CD4-positive, alpha-beta T cell treated with Interleukin-1 beta for 1 hour (primary cell): ENCODE measurements at places on chromosomes 16 and 17.

GRCh38 chr17:35898283-35899070, 18.3 kb upstream of the CCL5 start:
- peak; percentile 35 for DNase-seq

DNA sequence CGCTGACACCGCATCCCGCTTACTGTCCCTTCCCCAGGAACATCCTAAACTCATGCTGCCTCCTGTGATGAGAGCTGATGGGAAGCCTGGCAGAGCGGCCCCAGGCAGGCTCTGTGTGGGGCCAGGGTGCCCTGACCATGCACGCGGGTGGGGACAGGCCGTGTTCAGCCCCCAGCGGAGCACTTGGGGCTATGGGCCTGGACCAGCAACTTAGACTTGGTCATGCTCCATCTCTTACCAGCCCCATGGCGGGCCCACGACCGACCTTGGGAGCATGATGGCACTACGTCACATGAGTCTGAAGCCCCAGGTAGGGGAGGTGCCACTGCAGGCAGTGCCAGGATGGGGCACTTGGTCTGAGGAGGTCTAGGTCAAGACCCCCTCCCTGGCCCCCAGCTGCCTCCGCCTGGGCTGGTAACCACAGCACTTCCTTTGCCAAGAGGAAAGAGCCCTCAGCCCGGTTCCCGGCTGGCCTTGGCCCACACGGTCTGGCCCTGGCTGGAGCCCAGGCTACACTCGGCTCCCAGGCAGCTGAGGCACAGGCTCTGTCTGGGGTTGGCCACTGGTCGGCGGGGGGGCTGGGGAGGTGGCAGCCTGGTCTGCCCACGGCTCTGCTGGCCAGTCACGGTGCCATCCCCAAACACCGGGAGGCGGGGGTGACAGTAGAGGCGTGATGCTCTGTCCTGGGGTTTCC, 25.7 kb downstream of the BAHCC1 start:
- no peak for DNase-seq

DNA sequence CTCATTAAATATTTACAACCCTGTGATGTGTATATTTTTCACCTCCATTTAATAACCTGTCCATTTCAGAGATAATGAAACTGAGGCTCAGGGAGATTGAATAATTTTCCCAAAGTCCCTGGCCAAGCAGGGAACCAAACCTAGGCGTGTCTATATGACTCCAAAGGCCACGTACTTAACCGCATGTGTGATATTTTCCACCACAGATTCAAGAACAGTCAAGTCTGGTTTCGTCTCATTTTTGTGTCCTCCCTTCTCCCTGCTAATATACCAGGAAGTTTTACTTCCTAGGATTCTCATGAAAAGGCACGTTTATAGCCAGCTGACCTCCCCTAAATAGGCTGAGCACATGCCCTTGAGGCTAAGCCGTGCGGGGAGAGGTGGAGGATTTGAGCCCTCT, 15.3 kb downstream of the WFIKKN2 start:
- DNase-seq, result no peak

GRCh38 chr17:76004750-76005262, 4.2 kb downstream of the CDK3 start:
- DNase-seq, result no peak

GRCh38 chr17:31597646-31598398, 206.3 kb downstream of the RAB11FIP4 start:
- DNase-seq, result no peak

DNA sequence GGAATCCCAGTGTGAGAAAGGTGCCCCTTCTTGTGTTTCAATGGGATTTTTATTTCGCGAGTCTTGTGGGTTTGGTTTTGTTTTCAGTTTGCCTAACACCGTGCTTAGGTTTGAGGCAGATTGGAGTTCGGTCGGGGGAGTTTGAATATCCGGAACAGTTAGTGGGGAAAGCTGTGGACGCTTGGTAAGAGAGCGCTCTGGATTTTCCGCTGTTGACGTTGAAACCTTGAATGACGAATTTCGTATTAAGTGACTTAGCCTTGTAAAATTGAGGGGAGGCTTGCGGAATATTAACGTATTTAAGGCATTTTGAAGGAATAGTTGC, 567 bp downstream of the UBB start:
- no peak for DNase-seq

- no peak for DNase-seq
Observed at GRCh38 chr17:81465910-81466309, 46.7 kb downstream of the ACTG1 start.

DNA sequence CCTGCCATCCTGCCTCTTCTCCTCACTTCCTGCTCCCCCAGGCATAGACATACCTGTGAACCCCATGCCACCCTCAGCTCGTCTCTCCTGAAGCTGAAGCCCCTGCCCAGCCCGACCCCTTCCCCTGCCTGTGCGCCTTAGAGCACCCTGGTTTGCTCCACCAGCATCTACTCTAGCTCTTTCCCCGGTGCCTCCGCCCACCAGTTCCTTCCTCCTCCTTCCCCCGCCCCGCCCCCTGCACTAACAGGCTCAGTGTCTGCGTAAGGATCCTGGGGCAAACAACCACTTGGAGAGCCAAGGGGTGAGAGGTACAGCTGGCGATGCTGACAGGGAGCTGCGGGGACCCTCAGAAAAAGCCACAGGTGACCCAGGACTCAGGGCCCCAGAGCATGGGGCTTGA, 1.9 kb downstream of the GPR142 start:
- peak; percentile 63 for DNase-seq

- DNase-seq, result peak; percentile 61
Observed at GRCh38 chr16:17173281-17173680, 297.5 kb downstream of the XYLT1 start.

- no peak for DNase-seq
Observed at GRCh38 chr17:3630781-3631180, 5.3 kb downstream of the SHPK start.

DNA sequence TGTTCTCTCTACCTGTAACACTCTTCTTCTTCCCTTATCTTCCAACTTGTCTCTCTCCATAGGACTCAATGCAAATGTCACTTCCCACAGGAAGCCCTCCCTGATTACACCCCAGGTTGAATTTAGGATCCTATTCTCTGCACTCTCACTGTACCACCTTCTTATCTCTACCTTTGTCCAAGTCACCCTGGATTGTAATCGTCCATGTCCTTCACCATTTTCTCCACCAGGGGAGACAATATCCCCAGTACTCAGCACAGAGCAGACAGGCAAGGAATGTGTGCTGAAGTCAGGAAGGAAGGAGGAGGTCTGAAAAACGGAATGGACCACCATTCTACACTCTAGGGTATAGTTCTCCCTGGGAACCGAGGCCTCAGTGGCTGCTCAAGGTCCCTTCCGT, 14.2 kb downstream of the C16orf82 start:
- no peak for DNase-seq

DNA sequence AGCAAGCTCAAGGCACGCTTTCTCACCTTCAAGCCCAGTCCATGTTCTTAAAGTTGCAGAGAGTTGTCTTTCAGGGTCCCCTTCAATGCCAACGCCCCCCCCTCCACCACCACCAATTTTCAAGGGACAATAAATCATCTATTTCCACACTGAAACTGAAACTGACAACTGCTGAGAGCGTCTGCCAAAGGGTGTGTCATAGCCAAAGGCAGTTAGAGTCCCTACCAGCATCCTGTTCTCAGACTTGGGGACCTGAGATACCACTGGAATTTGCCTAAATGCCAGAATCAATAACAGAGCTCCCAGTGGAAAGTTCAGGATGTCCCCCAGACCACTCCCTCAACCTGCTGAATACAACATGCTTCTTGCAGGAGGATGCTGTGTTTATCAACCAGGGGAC, 133.2 kb upstream of the SOX9 start:
- no peak for DNase-seq

- DNase-seq, result no peak
Observed at GRCh38 chr16:2817340-2818271, 569 bp downstream of the PRSS21 start.

DNA sequence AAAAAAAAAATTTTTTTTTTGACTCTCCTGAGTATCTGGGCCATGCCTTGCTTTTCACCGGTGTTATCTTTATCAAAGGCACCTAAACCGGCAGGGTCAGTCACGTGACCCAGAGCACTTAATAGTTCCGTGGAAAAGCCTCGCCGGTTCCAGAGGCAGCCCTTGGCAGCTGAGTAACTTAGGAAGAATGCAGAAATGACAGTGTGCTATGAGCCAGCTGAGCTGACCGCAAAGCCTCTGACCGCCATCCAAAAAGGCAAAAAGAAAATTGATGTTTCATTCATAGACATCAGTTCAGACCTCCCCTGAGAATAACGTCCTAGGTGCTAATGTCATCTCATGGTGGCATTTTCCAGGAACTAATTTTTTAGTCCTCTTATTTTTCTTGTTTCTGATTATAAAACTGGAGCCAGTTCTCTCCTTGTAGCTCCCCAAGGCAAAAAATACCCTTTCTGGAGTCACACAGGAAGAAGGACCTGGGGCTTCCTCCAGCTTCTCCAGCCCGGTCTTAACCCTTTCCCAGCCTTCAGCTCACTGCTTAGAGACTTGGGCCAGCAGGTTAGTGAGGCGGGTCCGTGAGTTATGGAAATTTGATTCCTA, 122.6 kb downstream of the SOCS1 start:
- no peak for DNase-seq

DNA sequence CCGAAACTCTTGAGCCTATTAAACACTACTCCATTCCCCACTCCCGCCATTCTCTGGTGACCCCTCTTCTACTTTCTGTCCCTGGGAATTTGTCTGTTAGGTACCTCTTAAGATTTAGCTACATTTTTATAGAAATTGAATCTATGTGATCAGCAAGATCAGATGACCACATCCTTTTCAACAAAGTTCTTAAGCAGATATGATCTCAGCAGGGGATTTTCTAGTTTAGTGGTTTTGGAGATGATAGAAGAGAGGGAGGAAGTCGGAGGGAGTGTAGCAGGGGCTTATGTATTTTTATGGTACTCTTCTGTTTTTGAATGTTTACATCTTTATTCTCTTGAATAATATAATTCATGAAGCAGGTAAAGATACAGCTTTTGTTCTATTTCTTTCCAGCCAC, 40.8 kb downstream of the RPA1 start:
- DNase-seq, result peak; percentile 73

DNA sequence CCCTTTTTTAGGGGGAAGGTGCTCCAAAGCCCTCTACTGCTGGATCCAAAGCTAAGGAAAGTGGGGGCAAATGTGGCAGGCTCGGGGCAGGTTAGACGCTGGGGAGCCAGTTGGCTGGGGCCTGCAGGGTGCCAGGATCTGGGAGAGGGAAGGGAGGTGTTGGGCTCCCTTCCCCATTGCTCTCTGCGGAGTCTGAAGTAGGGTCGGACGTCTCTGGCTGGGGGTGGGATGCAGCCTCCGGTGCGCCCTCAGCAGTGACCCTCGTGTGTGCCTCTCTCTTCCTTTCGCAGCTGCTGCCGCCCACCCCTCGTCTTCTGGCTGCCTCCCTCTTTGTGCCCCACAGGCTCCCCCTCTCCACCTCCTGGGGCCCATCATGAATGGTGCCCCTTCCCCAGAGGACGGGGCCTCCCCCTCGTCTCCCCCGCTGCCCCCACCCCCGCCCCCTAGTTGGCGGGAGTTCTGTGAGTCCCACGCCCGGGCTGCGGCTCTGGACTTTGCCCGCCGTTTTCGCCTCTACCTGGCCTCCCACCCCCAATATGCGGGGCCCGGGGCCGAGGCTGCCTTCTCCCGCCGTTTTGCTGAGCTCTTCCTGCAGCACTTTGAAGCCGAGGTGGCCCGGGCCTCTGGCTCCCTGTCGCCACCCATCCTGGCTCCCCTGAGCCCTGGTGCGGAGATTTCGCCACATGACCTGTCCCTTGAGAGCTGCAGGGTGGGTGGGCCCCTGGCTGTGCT, 2.2 kb downstream of the SH2B1 start:
- DNase-seq, result no peak

DNA sequence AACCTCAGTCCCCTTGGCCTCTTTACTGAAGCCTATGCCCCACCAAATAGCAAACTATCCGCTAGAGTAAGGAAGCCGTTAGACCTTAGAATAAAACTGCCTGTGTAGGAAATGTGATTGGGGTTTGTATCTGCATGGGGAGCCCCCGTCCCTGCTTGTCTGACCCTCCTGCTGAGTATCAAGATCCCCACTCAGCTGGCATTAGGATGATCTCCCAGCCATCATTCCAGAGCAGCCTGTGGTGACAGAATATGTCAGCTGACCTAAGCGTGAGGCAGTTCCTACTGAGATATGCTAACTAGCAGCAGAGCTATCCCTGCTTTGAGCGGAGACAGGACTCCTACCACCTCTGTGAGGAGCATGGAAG, 645 bp upstream of the GFOD2 start:
- no peak for DNase-seq

GRCh38 chr17:5055543-5055942, 20.3 kb upstream of the SLC52A1 start:
- DNase-seq, result no peak

DNA sequence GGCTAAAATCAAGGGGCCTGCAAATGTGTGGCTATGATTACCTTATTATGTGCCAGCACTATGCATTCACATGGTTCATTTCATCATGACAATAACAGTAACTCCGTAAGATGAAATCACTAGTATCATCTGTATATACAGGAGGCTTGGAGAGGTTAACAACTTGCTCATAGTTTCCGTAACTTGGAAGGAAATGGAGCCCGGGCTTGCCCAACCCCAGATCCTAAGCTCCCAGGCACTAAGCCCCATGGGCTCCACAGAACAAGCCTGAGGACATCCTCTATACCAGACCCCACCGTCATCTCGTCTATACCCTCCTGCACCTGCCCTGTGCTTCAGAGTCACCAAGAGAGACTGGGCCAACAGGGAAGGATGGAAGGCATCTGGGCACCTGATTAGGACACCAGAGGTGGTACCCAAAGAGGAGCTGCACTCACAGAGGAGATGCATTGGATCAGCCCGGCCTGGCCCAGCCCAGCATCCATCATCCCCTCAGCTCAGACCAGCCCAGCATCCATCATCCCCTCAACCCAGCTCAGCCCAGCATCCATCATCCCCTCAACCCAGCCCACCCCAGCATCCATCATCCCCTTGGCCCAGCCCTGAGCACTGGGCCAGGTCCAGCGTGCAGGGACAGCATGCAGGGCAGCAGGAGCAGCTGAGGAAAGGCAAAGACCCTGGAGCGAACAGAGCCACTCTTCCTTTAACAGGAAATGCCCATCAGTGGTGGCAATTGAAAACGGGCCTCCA, 28.5 kb downstream of the NSMCE1 start:
- DNase-seq, result no peak

DNA sequence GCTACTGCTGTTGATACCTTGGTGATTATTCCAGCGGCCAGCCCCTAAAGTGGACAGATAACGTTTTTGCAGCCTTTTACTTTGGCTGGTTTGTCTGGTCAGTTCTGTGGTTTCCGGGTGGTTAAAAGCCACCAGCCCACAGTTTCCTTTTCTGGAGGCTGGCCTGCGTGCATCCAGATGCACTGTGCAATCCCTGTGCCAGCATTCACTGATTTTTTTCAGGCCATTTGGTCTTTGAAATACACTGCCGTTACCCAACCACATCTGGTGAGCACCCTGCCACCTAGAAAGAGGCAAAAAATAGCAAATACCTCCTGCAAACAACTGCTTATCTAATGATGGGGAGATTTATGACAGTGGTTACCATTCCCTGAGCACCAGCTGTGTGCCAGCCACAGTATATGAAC, 797 bp downstream of the NUDT7 start:
- no peak for DNase-seq

DNA sequence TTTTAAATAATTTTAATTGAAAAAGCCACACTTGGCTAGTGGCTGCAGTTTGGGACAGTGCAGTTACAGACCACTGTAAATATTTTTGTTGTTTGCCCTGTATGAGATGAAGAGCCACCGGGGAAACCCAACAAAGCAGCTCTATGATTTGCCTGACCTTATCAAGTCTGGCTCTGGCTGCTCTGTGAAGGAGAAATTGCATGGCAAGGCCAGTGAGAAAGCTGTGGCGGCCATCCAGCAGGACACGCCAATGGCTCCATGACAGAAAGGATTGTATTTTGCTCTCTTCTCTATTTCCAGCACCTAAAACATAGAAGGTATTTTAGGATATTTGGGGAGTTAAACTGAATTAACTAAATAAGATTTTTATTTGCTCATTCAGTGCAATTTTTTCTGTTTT, 330.0 kb upstream of the DYNLRB2 start:
- DNase-seq, result no peak
